ENCODE measurements at places on chromosomes 4 and X. TPM values are rescaled to one million over a fixed set of nuclear protein-coding genes. Genes with fewer than 3 reads are reported as not detected.

GRCh38 chrX:139766545-139766983, 58.6 kb upstream of the MCF2 start:
- no peak for DNase-seq

- DNase-seq, result no peak
Measured at GRCh38 chr4:43379016-43379415, 486.5 kb downstream of the GRXCR1 start.

GRCh38 chr4:8774071-8774470, 97.6 kb downstream of the HMX1 start:
- no peak for DNase-seq

- DNase-seq, result peak; percentile 41
Measured at GRCh38 chrX:49230500-49231232, 2.5 kb downstream of the CACNA1F start.

- DNase-seq, result no peak
Measured at GRCh38 chrX:110050901-110051300, 48.0 kb downstream of the TMEM164 start.

GRCh38 chr4:526189-526909, 27.3 kb downstream of the PIGG start:
- no peak for DNase-seq

DNA sequence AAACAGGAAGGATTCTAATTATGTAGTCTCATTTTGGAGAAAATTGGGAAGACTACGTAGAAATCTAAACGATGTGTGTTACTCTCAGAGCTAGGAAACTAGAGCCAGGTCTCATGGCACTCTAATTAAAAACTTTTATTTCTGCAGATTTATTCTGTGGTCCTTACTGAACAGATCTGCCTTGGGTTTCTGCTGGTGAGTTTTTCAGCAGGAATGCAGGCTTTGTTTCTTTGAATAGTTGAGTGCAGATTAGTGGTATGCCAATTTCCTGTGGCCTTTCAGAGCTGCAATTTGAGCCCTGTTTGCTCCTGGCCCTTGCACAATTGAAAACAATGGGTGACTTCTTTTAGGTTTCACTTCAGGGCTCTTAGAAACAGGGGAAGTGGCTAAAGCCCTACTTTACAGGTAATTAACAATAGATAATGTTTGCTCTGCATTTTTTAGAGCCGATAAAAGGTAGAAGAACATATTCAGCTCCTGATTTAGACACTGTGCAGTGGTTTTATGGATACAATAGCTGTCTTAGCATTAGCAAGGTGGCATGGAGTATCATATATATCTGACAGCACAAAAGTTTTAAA, 21.8 kb downstream of the SPRY1 start:
- DNase-seq, result no peak

DNA sequence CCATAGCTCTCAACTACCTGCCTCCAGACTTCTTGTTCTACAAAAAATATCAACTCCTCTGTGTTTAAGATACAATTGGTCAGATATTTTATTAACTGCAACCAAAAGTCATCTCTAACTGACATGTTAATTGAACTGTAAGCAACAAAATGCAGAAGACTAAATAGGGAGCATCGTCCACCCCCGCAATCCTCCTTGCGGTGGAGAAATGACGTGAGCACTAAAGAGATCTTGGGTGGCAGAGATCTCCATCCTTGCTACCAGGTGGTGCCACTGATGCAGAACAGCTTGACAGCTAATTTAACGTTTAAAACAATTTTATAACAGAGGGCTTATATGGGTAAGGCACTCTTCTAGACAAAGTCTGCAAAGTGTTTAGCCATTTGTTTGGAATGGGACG, 164.4 kb upstream of the FTHL17 start:
- DNase-seq, result no peak

GRCh38 chrX:72142794-72143608, 11.3 kb upstream of the RTL5 start:
- no peak for DNase-seq

DNA sequence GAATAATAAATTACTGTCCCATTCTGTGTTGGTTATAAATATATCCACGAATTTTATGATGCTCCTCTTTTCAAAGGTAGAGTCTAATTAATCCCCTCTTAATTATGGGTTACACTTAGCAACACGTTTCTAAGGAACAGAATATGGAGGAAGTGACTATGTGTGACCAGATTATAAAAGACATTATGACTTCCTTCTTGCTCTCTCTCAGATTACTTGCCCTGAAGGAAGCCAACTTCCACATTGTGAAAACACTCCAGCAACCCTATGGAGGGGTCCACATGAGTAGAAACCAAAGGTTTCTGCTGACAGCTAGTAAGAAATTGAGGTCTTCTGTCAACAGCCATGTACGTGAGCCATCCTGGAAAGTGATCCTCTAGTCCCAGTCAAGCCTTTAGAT, 59.3 kb downstream of the WDFY3 start:
- no peak for DNase-seq

GRCh38 chr4:112325530-112325929, 28.4 kb downstream of the ALPK1 start:
- DNase-seq, result no peak

- DNase-seq, result no peak
Measured at GRCh38 chr4:123893011-123893981, 496.7 kb downstream of the SPRY1 start.

DNA sequence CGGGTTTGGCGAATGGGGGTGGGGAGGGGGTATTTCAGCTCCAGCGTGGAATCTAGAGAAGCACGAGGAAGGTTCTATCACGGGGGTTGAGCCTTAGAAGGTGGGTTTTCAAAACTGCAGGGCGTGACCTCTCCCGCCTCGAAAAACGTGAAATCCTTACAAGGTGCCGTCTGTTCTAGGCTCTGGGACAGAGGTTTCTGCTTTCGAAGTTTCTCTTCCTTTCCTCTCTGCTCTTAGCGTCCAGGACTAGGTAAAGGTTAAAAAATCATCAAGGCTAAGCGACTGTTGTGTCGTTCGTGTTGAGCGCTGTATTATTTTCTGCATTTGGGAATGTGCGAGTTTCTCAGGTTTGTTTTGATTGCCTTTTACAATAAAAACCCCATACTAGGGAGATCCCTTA, 1.1 kb downstream of the FHL1 start:
- no peak for DNase-seq

DNA sequence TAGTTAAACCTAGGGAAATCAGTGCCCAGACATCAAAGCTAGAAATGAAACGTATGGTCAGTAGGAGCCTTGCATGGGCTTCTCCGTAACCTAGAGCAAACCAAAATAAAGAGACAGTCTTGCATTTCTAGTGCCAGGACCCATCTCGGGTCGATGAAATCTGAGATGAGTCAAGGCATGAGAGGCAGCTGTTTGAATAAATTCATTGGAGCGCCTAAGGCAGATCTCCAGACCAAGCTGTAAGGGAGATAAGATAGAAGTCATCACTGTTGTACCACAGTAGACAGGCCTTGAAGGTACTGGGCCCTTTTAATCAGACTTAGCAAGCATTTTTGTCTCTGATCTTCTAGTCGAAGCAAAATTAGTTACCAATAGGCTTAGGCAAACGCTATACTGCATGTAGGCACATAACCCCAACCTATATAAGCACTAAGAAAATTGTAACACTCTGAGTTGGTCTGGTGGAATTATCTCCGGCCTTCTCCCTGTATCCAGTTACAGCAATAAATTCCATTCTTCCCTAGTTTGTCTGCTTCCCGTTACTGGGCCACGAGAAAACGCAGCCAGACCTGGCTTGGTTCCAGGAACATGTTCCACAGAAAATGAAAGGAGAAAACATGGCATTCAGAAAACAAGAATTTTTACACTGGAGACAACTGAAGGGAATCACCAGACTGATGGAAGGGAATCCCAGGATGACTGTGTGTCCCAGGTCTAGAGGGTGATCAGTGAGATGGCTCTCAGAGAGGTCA, 21.1 kb upstream of the PAPSS1 start:
- DNase-seq, result no peak

GRCh38 chr4:40377512-40378365, 42.6 kb downstream of the CHRNA9 start:
- no peak for DNase-seq

DNA sequence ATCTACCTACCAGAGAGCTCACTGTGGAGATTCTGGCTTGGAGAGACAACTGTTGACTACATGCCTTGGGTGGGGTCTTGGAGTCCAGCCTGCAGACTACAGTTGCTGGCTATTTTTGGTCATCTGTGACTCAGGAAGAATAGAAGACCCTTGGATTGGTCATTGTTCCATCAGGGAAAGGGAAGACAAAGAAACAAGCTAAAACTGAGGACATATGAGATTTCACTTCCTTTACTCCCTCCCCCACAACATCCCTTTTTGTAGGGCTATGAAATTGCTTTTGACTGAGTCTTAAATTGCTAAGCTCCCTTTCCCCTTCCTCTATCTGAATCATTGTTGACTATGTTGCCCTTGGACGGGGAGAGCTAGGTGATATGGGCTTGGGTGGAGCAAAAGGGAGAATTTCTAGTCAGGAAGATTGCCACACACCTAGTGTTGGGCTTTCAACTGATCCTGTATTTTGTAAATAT, 11.7 kb downstream of the MSN start:
- no peak for DNase-seq

- DNase-seq, result no peak
Measured at GRCh38 chr4:83606898-83607297, 71.0 kb downstream of the GPAT3 start.

DNA sequence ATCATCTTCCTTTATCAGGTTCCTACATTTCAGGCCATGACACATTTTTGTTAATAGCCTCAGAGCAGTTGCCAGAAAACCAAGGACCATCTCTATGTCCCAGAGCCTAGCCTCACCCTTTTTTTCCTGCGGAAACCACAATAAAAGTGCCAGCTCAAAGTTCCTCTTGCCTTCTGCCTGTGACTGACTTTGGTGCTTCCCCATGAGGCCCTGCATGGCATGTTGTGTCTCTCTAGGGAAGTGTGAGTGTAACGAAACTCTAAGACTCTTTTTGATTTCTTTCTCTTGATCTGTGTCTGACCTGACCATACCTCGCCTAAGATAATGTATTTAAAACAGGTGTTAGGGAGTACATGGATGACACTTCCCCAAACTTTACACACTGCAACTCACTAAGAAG, 642.3 kb upstream of the BOD1L1 start:
- no peak for DNase-seq

- DNase-seq, result no peak
Measured at GRCh38 chr4:79030973-79031372, 91.7 kb upstream of the PAQR3 start.

DNA sequence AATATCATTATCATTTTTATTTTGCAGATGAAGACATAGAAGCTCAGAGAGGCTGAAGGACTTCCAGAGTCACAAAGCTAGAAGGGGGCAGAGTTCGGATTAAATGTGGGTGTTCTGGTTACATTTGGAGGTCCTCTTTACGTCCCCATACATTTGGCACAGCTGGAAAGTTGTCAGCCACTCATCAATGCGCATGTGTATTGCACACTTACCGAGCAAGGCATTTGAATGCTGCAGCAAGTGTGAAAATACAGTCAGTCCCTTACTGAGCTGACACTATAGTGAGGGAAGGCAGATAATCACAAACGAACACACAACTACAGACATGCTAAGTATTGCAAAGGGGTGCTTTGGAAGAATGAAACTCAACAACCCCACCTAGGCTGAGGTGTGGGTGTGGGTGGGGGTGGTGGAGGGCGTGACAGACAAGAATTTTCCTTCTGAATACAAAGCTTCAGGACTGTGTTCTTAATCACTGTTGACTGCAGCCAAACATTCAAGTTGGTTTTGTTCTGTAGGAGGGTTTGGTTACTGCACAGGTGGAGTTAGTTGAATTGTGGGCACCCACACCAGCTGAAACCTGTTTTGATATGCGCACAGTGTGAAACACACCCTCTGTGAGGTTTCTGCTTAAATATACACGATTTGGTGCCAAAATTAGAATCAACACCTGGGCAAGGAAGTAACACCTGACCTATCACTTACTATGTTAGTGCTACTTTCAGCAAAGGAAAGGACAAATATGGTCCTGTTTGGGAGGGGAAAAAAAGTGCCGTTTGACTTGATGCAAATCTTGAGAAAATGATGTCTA, 72.4 kb downstream of the COQ2 start:
- no peak for DNase-seq

DNA sequence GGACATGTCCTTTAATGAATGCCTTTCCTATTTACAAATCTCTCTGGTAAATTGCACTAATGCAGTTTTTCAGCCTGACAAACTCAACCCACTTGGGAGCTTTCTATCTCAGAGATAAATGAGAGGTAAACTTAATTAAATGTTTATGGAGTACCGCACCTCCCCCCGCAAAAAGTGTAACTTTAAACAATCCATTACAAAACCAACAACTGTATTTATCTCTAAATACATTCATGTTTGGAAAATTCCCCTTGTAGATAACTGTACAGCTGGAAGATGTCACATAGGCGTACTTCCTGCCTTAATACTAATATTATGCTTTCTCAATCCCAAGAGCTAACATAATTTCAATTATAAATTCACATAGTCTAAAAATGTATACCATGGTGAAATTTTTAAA, 215.5 kb downstream of the LDB2 start:
- DNase-seq, result no peak

- no peak for DNase-seq
Measured at GRCh38 chr4:6270636-6271121, 1.0 kb downstream of the WFS1 start.

DNA sequence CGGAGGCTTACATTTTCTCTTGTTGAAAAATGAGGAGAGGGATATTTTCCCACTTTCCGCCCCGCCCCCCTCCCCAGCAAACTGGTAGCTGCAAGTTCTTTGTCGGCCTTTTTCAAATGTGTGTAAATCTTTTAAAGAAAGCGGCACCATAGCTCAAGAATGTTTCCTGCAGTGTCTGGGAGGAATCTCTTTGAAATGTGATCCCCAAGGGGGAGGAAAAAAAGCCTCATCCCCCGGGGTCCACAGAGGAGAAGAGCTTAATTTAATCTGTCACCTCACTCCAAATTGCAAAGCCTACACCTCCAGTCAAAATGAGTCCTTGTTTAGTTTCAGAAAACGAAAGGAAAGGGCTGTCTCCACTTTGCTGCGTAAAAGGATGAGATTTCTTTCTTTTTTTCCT, 34.8 kb downstream of the ASMT start:
- no peak for DNase-seq

GRCh38 chr4:82989575-82990429, 20.8 kb downstream of the LIN54 start:
- DNase-seq, result no peak

GRCh38 chr4:172698256-172698655, 470.4 kb upstream of the GALNT7 start:
- DNase-seq, result no peak

IRAK1 gene
- total RNA-seq, result 17.6 TPM

TLL1 gene
- total RNA-seq, result not detected

RASL11B gene
- 0.19 TPM for total RNA-seq

MAGEA4 gene
- not detected for total RNA-seq

L1CAM gene
- not detected for total RNA-seq

MAOA gene
- 94.2 TPM for total RNA-seq

NHS gene
- 0.14 TPM for total RNA-seq

NAA11 gene
- total RNA-seq, result not detected

UGT2B28 gene
- not detected for total RNA-seq

MPP1 gene
- total RNA-seq, result 24.3 TPM

GATB gene
- 13.6 TPM for total RNA-seq

LEF1 gene
- 6.4 TPM for total RNA-seq

XAGE2 gene
- total RNA-seq, result not detected

SGMS2 gene
- 41.7 TPM for total RNA-seq

ZFYVE28 gene
- 2.3 TPM for total RNA-seq

CASP3 gene
- total RNA-seq, result 13.2 TPM

RAB41 gene
- total RNA-seq, result not detected

Measured in liver (tissue), 10 donors.